ENCODE measurements at places on chromosomes 6 and 20.
A peak's percentile ranks its signal among the peaks of the same experiment; 100 is the strongest.

DNA sequence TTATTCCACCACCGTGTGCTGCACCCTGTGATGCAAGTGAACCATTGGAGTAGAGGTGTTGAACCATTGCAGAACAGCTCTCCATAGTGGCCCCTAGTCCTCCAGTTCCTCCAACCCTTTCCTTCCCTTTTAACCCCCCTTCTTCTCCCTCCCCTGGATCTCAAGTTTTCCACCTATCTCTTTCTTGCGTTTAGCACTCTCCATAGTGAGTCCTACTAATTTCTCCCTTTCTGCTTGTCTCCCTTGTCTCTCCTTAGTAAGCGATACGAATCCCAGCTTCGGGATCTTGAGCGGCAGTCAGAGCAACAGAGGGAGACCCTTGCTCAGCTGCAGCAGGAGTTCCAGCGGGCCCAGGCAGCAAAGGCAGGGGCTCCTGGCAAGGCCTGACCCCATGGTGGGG lies 1.1 kb downstream of the PFDN6 start:
- no peak for DNase-seq

- no peak for DNase-seq
Measured at GRCh38 chr6:34671801-34672656, 24.5 kb downstream of the ILRUN start.

GRCh38 chr6:103193413-103193812 lies 1666.3 kb downstream of the HACE1 start:
- DNase-seq, result no peak

GRCh38 chr20:45963059-45964005 lies 8.7 kb downstream of the ZNF335 start:
- DNase-seq, result no peak

DNA sequence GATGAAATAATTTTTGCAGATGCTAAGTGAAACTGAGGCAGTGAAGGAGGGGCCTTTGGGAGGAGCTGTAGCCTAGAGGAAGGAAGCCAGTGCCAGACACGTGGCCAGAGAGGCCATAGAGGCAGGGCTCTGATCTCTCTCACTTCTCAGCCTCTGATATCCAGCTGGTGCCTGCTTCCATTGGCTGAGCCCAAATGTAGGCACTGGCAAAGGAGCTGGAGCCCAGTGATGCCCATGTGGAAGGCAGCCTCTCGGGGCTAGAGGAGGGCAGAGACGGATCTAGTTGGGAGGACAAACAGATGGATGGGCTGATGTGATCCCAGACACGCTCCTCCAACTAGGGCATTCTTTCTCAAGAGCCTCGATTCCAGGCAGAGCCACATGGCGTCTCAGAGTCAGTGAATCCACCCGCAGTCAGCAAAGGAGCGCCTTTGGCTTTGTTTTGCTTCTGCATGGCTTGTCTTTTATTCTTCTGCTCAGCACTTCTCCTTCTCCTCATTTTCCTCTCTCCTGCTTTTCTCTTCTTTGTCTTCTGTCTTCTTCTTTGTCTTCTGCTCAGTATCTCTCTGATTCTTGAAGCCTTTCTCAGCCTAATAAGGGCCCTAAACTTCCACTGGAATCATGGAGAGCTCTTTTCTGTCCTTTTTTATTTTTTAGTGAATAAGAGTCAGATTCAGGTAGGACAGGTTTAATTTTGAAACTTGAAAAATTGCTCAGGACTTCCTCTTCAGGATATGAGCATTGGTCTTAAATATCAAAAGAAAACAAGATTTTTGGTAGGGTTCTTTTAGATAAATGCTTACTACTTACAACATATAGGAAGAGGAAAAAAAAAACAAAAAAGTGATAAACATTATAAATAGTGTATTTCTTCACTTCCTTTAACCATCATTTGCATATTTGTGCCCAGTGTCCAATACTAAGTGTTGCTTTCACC lies 41.8 kb downstream of the CYP24A1 start:
- DNase-seq, result no peak

- no peak for DNase-seq
Measured at GRCh38 chr6:128307671-128308070, 212.7 kb downstream of the PTPRK start.

- DNase-seq, result no peak
Measured at GRCh38 chr6:111721753-111722154, 116.1 kb upstream of the TRAF3IP2 start.

- no peak for DNase-seq
Measured at GRCh38 chr20:33796907-33797544, 14.1 kb upstream of the CHMP4B start.

- no peak for DNase-seq
Measured at GRCh38 chr20:12957968-12958367, 50.8 kb upstream of the SPTLC3 start.

- DNase-seq, result no peak
Measured at GRCh38 chr6:39104528-39104927, 10.5 kb downstream of the SAYSD1 start.

- peak; percentile 54 for DNase-seq
Measured at GRCh38 chr6:31737315-31737990, 1.1 kb upstream of the CLIC1 start.

DNA sequence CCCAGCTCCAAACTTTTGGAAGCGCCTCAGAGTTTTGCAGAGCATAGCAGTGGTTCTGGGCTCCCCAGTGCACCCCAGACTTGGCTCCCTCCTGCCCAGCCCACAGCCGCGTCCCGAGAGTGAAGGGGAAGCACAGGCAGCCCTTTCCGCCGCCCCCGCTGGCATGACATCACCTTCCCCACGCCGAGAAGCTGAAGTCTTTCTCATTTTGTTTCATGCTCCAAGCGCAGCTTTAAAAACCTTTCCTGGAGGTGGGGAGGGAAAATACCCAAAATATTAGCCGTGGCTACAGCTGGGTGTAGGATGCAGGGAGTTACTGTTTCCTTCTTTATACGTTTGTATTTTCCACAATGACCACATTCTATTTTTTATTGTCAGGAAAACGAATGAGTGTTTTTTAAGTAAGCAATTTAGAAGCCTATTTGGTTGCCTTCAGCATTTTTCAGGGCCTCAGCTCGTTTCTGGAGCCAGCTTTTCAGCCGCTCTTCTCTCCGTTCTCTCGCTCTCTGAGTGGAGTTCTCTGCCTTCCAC lies 72.9 kb downstream of the SNX5 start:
- no peak for DNase-seq

DNA sequence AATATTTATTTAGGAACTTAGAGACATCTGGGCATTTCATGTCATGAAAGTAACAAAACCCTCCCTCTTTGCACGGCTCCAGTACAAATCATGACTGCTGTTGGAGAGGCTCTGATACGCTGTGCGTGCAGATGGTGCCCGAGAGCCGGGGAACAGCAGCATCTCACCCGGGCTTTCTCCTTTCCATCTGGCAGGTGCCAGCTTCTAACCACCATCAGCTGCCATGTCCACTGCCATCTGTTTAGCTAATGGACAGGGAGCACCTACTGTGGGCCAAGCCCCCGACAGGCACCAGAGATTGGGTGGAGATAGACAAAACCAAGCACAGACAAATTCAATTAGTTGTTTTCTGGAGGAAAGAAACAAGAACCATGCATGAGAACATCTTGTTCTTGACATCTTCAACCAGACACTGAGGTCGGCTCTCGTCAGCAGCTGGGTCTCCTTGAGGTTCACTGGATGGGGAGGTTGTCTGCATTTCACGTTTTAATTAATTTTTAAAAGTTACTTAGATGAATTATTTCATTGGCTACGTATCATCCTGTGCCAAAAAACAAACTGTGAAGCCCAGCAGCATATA lies 323.7 kb downstream of the THBS2 start:
- no peak for DNase-seq

DNA sequence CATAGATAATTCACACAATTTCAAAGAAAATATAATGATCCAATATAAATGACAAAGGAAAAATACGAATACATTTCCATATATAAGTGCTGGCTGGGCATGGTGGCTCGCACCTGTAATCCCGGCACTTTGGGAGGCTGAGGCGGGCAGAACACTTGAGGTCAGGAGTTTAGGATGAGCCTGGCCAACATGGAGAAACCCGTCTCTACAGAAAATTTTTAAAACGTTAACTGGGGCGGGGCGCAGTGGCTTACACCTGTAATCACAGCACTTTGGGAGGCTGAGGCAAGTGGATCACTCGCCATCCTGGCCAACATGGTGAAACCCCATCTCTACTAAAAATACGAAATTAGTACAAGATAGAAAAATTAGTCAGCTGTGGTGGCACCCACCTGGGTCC lies 14.9 kb upstream of the MAPK13 start:
- no peak for DNase-seq

- DNase-seq, result no peak
Measured at GRCh38 chr6:35173427-35174087, 32.4 kb upstream of the TCP11 start.

GRCh38 chr20:41201760-41202159 lies 64.4 kb downstream of the PLCG1 start:
- DNase-seq, result no peak

- DNase-seq, result no peak
Measured at GRCh38 chr20:45315672-45316071, 7.6 kb upstream of the MATN4 start.

DNA sequence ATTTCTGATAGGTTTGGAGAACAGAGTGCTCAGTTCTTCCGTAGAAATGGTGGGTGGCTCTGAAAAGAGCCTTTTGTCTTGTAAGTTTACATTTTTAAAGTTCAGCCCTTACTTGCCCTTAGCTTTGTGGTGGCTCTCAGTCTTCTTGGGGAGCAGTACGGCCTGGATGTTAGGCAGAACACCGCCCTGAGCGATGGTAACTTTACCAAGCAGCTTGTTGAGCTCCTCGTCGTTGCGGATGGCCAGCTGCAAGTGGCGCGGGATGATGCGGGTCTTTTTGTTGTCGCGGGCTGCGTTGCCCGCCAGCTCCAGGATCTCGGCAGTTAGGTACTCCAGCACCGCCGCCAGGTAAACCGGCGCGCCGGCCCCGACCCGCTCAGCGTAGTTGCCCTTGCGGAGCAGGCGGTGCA lies 19.5 kb downstream of the OR2B2 start:
- peak; percentile 50 for DNase-seq

GRCh38 chr6:35400901-35401311 lies 51.2 kb upstream of the FANCE start:
- DNase-seq, result no peak

- DNase-seq, result no peak
Measured at GRCh38 chr6:30821862-30822784, 62.2 kb upstream of the DDR1 start.

GRCh38 chr20:59231124-59231804 lies 67.6 kb downstream of the ZNF831 start:
- DNase-seq, result no peak

DNA sequence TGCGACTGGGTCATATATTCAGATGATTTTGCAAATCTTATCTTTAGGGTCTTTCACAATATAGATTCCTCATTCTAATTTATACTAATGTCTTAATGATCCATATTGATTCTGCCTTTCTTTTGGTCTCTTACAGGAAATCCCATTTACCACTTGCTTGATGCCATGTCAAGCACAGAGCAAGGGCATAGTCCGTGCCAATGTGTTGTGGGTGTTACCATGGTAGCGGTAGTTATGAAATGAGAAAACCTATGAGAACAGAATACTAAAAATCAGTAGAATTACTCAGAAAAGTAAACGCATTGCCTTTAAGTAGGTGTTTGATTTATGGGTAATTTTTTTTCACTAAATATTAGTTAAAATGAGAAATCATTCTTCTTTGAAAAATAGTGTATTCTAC lies 153.9 kb upstream of the RAB32 start:
- no peak for DNase-seq

DNA sequence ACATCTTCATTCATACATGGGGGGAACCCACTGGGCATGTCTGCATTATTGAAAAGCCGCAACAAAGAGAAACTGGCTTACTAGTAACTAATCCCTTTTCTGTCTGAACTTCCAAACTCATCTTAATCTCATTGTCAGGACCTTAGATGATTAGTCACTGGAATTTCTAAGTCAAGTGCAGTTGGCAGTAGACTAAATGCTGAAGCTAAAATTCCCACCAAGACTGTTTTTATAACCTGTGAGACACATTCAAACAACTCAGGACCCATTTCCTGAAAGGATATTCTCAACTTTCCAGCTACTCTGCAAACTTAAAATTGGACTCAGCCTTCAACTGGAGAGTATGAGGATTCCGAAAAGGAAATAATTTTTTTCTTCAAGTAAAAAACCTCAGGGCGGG lies 94.8 kb upstream of the SCAF8 start:
- no peak for DNase-seq

- DNase-seq, result no peak
Measured at GRCh38 chr6:44567406-44567805, 179.9 kb downstream of the CDC5L start.

DNA sequence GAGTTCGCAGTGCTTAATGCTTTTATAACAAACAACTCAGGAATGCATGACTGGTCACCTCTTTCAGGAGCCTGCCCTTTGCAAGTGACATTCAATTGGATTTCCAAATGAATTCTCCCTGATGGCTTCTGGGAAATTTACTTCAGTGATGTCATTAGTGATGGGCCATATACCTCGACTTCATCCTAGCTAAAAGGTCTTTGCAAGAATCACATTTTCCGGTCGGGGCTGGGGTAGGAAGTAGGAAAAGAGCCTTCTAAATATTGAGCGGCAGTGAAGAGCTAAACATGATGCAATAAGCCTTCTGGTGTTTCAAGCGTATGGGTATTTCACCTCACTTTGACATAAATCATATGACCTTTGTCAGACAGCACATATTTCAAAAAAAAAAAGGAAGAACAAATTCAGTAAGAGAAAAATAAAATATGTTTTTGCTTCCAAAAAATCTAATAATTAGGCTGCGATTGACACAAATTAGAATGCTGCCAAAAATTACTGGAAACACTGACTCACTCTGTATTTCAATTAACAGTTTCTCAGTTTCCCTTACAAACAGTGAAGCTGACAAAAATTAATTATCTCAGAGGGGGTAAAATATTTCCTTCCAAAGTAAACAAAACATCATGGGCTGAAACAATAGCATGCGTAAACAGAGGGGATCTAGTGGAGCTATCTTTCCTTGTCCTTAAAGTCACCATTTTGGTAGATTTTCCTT lies 39.8 kb downstream of the ADTRP start:
- DNase-seq, result no peak

DNA sequence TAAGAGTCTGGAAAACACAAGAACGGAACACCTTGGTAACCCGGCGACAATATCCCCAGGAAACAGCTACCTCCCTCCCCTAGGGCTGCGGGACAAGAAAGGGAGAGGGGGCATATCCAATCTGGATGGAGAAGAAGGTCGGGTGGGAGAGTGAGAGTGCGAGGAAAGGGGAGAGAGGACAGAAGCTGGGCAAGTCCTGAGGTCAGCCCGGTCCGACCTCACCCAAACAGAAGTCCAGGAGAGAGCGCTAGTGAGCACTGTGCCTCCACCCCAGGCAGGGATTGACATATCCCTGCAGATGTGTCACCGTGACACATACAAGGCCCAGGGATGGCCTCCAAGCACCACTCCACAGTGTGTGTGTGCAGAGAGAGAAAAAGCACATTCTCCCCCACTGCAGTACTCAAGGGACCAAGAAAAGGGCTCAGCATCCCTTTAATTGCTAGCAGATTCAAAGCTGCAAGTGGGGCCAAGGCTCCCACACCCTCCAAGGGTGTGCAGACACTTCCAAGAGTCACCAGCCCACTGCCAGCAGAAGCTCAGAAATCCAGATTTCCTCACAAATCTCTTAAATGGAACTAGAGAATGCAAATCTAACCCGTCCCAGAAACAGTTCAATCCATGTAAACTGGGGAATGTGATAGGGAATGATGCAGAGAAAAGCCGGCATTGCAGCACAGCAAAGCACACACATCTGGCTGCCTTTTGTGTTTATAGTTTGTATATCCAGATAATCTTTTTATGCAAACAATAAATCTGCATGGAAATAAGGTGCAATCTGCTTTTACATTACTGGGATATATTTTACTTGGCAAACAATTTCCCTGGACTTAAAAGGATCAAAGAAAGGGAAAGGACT lies 3.1 kb downstream of the PXDC1 start:
- DNase-seq, result peak; percentile 31

- DNase-seq, result no peak
Measured at GRCh38 chr20:2867081-2867864, 6.0 kb upstream of the PTPRA start.
